T-helper 1 cell (primary cell): ENCODE measurements at places on chromosomes 16 and 17.

DNA sequence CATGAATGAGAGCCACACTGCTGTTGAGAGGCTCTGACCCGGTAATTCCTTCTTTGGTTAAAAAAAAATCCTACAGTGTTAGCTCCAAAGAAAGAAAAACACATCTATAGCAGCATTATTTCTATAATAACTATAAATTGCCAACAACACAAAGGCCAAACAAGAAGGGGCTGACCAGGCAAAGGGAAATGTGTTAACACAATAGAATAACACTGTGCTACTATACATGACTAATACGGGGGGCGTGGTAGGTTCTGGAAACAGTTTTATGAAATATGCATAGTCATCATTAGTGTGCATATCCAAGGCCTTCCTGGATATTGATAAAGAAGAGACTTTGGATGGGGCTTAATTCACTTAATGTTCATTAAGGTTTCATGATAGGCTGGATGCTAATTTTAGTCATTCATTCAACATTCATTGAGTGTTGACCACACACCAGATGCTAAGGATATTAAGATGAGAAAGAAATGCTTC is 50.0 kb upstream of the CCL1 start:
- DNase-seq: no peak

DNA sequence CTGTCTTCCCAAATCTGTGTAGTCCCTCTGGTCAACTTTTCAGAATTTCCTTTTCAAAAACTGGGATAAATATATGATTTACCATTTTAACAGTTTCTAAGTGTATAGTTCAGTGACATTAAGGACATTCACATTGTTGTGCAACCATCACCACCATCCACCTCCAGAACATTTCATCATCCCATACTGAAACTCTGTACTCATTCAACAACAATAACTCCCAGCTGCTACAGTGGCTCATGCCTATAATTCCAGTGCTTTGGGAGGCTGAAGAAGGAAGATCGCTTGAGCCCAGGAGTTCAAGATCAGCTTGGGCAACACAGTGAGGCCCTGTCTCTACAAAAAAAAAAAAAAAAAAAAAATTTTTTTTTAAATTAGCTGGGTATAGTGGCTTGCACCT is 131.0 kb downstream of the AATF start:
- DNase-seq: no peak

DNA sequence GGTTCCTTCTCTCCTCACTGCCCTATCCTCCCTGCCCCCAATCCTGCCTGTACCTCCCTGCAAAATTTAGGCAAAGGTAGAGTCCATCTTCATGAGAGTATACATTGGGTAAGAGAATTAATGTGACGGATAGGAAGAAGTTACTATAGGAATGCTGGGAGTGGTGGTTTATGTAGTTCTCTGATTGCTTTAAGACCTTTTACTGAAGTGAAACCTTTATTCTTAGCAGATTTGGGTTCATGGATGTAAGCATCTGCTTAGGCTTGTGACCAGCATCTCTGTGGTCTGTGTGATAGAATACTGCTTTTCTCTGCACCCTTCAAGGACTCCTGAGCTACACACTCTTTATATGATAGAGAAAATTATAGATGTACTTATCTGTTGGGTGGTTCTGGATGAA is 127.3 kb downstream of the PRKCA start:
- no peak for DNase-seq

- DNase-seq: peak; percentile 73
These were observed at the start of gene RNF213 for GRCh38 chr17:80260791-80261158. Gene RNF213 (plus strand): TSS chr17:80260852. CDS start chr17:80263682, 2,830 bp downstream.

- DNase-seq: no peak
These were observed 2.8 kb downstream of the CEMP1 start for GRCh38 chr16:2528161-2529060.

GRCh38 chr17:64580384-64581315 is 73.9 kb downstream of the CEP95 start:
- DNase-seq: no peak

GRCh38 chr17:49742166-49742638 is 21.7 kb downstream of the FAM117A start:
- no peak for DNase-seq
